Eye (tissue), 1 donor: ENCODE measurements at places on chromosomes 6 and 20.
A peak's percentile ranks its signal among the peaks of the same experiment; 100 is the strongest.

DNA sequence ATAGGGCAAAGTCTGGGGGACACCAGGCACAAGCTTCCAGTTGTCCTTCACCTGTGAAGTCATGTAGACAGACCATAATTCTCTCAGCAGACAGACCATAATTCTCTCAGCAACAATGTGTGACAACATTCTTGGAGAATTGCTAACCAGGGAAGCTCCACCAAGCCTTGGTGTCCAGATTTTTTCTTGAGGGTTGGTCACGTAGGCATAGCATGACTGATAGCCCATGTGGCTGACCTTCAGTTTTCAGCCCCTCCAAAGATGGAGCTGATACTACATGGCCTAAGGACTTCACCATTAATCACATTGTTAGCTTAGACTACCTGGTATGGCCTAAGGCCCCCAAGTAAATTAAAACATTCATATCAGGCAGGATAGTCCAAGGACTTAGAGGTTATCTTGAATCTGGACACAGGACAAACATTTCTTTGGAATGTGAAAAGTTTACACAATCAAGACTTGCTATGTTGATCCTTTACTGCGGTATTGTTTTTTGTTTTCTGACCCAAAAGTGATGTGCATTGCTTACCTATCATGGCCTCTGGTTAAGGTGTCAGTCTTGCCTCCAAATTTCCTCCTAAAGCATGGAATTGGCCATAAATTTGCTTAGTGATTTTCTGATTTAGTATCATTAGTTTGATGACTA is 76.9 kb downstream of the CEP57L1 start:
- no peak for DNase-seq

DNA sequence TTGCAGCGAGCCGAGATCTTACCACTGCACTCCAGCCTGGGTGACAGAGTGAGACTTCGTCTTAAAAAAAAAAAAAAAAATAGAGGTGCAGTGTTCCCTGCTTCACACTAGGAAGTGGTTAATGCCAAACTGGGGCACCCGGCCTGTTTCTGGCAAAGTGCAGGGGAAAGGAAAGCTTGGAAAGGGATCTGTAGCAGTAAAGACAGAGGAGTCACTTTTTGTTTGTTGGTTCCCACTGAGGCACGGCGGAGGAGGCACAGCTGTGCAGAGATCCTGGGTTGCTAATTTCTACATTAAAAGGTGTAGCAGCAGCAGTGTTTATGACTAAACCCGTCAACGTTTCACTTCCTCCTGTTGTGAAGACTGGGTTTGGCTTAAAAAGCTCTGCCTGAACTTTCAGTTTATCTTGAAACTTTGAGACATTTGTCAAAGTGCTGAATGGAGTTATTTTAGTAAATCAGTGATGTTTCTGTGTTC is 125.6 kb downstream of the CARMIL1 start:
- DNase-seq: no peak

DNA sequence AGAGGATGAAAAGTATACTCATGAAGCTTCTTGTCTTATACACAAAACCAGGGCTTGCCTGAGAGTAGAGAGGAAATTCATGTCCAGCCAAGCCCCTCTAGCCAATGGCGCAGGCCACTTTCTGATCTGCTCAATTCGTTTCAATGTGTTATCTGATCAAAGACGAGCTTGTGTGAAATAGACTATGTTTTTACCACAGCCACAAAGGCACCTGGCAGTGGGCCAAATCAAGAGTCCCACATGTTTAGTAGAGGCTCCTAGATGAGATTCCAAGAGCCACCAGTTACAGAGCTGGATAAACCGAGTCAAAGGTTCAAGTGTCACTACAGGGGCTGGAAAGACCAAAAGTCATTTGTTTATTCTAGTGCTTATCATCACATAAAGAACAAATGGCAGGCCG is 34.9 kb downstream of the GPLD1 start:
- DNase-seq: no peak

DNA sequence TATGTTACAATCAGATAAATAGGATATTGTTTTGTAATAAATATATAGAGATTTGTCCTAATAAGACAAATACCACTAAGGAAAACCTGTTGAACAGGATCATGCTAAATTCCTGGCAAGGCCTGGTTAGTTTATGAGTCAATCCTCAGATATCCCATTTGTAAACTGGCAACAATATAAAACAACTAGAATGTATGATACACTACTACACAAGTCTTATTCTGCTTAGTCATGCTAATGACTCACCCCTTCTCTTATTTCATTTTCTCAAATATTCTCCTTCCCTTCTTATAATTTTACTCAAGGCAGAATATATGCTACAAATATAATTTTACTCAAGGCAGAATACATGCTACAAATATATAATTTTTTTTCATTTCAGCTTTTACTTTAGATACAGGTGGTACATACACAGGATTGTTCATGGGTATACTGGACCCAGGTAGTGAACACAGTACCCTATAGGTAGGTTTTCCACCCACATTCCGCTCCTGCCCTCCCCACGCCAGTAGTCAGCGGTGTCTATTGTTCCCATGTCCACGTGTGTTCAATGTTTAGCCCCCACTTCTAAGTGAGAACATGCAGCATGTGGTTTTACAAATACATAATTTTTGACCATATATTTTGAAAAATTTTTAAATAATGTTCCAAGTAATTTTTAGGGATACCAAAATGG is 6.3 kb downstream of the OSER1 start:
- no peak for DNase-seq

- DNase-seq: no peak
These were observed 41.4 kb downstream of the MAP3K7 start for GRCh38 chr6:90545448-90545847.

DNA sequence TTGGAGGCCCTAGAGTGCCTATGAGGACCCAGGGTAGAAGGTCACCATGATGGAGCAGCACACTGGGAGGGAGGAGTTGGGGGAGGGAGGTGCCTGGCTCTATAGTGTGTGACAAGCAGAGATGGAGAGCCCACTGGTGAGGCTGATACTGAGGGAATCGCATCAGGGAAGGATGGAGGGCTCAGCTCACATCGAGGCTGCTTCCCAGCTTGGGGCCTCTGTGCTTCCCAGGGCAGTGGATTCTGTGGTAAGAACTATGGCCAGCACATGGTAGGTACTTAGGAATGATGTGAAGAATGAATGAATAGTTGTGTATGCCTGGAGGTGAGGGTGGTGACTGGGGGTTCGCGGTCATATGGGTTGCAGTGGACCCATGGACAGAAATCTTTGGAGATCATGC is 1.3 kb upstream of the EPB41L1 start:
- no peak for DNase-seq

- DNase-seq: no peak
These were observed 6.8 kb upstream of the PLCB4 start for GRCh38 chr20:9062066-9062465.

- peak; percentile 27 for DNase-seq
These were observed 1581.8 kb downstream of the HACE1 start for GRCh38 chr6:103277936-103278335.

DNA sequence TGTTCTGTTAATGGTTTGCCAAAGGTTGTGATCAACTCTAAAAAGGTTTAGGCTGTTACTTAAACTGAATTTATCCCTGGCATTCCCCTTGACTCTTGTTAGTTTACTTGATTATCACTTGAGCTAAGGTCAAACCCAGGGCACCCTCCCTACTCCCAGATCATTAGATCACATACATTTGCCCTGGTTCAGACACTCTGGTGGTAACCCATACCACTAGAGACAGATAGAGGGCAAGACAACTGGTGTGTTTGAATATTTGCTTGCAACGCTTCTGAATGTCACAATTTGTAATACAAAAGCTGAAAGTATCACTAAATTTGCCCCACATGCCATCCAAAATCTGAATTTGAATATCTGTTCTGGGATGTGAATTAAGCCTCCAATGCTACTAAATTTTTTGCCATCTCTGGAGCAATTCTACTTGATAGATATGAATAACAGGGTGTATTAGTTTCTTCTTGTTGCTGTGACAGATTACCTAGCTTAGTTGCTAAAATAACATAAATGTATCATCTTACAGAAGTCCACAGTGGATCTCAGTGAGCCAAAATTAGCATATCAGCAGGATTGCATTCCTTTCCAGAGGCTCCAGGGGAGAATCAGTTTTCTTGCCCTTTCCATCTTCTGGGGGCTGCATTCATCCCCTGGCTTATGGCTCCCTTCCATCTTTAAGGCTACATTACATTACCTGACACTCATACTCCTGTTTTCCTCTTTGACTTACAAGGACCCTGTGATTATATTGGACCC is 45.4 kb downstream of the FIG4 start:
- no peak for DNase-seq

DNA sequence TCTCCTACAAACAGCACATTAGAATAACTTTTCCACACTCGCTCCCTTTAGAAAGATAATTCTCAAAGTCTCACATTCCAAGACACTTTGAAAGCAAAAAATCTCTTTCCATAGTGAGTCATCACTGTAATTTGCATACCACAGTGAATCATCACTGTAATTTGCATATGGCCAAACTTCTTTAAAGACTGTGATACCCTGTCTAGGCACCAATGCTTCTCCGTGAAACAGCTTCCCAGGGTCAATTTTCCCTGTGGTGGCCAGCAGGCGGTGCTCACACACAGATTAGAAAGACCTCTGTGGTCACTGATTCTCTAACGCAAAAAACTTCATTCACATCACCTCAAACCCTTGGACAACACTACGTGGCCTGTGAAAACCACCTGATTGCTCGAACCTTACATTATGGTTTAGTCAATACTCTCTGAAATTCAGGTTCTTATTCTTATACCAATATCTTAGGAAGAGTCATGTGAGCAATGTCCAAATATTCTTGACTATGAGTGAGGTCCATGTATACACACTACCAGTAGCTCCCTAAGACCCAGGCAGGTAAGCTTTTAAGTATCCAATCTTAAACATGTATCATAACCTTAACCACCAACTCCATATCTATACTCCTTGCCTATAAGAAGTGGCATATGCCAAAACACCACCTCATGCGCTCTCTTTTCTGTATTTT is 78.5 kb upstream of the PHACTR1 start:
- DNase-seq: peak; percentile 76
